ENCODE measurements at places on chromosomes 5 and 9.

GRCh38 chr9:132931178-132931735 lies 13.2 kb downstream of the TSC1 start:
- no peak for DNase-seq

- DNase-seq = no peak
Observed at GRCh38 chr5:116372931-116373597, 201.6 kb downstream of the SEMA6A start.

- DNase-seq = no peak
Observed at GRCh38 chr9:130185490-130186031, 13.4 kb downstream of the NCS1 start.

GRCh38 chr9:99820685-99821395 lies 845 bp upstream of the NR4A3 start:
- DNase-seq = peak; percentile 84

- no peak for DNase-seq
Observed at GRCh38 chr9:98977246-98977714, 33.6 kb downstream of the COL15A1 start.

DNA sequence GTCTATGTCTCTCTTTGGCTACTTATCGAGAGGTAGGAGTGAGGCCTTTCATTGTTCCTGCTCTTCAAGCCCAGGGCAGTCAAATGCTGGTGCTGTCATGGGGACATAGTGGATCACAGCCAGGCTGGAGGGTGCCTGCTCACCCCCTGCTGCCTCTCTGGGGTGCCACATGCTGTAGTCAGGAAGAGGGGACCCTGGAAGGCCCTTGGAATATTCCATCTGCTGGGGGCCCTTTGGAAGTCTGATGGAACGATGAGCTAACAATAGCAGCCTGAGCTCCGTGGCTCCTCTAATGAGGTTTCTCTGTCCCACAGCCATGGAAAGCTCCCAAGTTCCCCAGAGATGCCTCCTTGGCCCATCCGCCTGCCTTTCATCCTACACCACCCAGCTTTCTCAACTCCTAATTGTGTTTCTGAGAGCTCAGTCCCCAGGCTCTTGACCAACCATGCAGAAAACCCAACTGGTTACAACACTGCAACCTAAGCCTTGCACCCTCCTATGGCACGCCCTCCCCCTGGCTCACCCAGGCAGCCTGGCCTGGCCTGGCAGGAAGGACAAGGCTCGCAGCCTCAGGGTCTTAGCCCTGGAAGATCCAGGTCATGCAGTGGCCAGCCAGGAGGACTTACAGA lies 91.7 kb downstream of the NRG2 start:
- no peak for DNase-seq

DNA sequence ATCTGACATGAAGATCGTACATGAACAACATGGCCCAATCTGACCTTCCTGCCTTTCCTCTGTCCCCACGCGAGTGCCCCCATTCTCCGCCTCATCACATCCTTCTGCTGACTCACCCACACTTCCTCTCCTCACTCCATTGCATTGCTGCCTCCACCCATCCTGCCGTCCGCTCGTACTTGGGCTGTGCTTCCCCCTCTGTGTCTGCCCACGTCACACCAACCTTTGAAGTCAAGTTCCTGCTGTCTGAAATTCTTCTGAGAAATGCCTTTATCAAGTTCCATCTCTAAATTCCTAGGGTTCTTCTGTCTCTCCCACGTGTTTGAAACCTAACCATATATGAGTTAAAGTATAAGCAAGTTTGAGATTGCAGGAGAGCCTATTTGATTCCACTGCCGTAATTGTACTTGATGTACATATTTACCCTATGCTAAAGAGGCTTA lies 18.0 kb upstream of the STARD4 start:
- no peak for DNase-seq

GRCh38 chr9:76358628-76359280 lies 35.5 kb downstream of the RFK start:
- no peak for DNase-seq

GRCh38 chr5:17317473-17317872 lies 100.0 kb downstream of the BASP1 start:
- no peak for DNase-seq

DNA sequence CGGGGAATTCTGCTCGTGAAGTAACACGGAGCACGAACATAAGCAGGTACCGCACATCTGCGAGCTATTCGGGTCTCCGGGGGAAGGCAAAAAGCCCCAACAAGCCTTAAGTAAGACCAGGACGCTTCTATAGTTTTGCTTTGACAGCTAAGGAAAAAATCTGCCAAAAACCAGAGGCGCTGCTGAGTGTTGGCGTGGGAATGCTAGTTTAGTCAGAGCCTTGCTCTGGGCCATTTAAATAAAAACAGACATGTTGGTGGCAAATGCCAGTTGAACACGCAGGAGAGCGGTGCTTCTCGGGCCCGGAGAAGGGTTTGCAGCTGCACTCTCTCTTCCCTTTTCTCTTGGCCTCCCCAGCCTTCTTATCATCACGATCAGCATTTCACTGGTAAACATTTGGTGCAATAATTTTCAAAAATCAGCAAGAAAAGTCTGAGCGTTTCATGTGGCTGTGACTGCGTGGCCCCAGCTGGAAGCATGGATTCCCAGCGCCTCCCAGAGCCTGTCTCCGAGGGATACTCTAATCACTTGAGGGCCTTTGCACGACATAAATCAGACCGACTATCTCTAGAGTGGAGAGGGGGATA lies 6.4 kb upstream of the NOTCH1 start:
- DNase-seq = no peak

GRCh38 chr9:76603448-76603895 lies 144.5 kb downstream of the GCNT1 start:
- DNase-seq = peak; percentile 55

- DNase-seq = no peak
Observed at GRCh38 chr9:78386348-78386747, 89.4 kb downstream of the PSAT1 start.

DNA sequence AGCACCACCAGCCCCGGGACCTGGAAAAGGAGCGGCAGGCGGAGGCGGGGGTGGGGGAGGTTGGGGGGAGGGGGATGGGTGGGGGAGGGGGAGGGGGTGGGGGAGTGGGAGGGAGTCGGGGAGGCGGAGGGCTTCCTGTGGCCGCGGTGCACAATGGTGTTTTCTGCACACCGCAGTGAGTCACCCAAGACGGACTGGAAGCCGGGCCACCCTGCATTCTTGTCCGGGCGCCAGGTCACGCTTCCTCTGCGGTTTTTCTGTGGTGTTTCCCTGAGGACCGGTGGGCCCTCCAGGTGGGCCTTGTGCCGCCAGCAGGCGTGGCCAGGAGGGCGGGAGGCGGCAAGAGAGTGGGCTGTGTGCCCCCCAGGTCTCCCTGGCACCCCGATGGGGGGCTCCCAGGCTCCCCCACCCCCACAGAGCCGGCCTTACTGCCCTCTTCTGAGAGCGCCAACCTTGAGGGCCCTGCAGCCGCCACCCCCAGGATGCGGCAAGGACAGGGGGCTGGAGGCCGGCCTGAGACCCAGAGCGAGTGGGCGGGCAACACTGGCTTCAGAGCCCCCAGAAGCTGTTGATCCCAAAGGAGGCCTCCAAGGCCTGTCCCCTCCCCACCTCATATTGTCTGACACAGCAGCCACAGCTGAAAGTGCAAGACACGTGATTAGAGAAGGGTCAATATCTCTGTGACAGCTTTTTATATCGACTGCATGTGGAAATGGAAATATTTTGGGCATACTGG lies 11.1 kb downstream of the EXD3 start:
- DNase-seq = no peak

GRCh38 chr5:160451281-160451680 lies 29.6 kb downstream of the PTTG1 start:
- no peak for DNase-seq

DNA sequence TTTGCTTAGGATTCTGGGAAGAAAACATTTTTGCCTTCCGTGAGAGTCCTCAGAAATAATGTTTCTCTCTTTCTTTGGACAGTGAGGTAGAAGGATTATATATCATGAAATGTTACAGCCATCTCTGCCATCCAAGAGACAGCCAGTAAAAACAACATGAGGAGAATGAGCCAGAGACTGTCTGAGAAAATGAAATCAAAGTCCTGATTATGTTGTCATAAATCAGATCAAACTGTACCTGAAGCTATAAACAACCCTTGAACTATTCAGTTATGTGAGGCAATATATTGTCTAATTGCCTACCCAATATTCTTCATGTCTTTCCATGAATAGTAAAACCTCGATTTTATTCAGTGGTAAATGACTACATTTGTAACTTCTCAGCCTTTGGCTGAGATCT lies 9.2 kb upstream of the HTR4 start:
- DNase-seq = no peak

DNA sequence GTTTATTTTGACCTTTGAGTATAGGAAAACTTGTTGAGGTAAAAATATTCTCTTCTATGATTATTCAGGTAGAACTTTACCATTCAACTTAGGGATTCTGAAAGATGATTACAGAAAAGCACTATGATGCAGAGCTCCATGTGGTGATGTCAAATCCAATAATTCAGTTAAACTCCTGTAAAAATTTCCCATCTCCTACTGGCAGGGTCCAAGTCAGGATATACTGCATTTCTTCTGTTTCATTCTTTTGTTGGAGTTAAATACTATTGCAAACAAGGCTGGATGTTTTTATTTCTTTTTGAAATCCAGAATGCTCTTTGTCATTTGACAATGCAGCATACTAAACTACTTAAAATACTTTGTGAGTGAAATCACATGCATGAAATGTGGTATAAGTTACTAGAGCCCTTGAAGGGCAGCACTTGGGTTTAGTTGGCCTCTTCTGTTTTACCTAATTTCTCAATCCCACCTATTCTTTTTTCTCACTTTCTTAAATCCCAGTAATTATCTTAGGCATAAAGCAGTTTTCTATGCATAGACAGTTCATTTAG lies 204.5 kb downstream of the FBXL7 start:
- no peak for DNase-seq

DNA sequence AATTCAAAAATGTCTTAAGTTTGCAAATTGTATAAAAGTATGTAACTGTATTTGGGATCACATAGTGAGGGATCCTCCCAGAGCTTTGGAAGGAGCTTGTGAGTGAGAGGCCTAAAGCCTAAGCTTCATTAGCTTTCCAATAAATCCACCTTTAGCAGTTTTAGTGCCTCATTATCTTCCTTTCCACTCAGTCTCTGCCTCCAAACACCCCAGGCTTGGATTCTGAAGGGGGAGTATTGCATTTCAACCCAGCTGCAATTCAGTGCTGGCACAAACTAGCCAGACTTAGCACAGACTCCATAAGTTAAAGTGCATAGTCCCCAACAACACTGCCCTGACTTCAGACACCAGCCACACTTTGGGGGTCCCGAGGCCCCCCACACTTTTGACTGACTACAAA lies 113.5 kb downstream of the SMARCA2 start:
- no peak for DNase-seq

DNA sequence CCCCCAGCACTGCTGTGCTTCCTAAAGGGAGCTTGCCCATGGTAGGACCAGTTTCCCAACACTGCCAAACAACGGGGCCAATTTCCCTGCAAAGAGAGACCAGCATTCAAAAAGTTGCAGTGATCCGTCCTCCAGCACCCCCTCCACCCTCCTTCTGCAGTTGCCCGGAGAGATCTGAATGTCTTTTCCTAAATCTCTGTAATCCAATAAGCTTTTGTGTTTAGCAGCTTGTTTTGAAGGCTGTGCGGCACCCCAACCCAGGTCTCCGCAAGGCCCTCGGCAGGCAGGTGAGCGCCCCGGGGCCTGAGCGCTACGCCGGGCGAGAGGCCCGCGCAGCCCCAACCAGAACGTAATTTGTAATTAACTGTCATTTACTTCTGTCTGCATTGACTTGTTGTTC lies 366.9 kb upstream of the IRX2 start:
- no peak for DNase-seq

- DNase-seq = peak; percentile 59
Observed at GRCh38 chr9:124330011-124330697, 72.4 kb downstream of the NEK6 start.

GRCh38 chr9:127193483-127193882 lies 71.0 kb upstream of the ANGPTL2 start:
- DNase-seq = no peak

- DNase-seq = no peak
Observed at GRCh38 chr9:116935149-116935897, 248.2 kb downstream of the TRIM32 start.

- DNase-seq = peak; percentile 14
Observed at GRCh38 chr5:154191467-154192261, 1.1 kb downstream of the GALNT10 start.

GRCh38 chr5:98318386-98318785 lies 455.1 kb upstream of the RGMB start:
- DNase-seq = peak; percentile 41

- peak; percentile 3 for DNase-seq
Observed at GRCh38 chr5:167261309-167262100, 1029.9 kb upstream of the WWC1 start.

- DNase-seq = no peak
Observed at GRCh38 chr5:53671447-53671846, 111.0 kb downstream of the NDUFS4 start.

- peak; percentile 94 for DNase-seq
Observed at GRCh38 chr9:108473209-108474112, 382.3 kb downstream of the ACTL7B start.

DNA sequence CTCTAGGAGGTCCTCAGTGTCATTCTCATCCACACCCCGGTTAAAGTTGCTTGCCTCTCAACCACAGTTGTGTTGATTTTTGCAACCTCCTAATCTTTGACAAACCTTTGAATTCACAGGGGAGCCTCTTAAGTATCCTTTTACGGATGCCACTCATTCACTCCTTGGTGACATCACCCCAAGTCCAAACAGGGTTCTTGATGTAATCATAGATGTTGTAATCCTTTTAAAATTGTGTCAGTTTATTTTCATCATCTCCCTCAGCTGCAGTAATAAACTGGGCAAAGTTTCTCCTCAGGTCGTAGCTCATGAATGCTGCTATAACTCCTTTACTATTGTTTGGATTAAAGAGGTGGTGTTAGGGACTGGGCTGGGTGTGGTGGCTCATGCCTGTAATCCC lies 637.2 kb upstream of the NUDT12 start:
- peak; percentile 11 for DNase-seq

DNA sequence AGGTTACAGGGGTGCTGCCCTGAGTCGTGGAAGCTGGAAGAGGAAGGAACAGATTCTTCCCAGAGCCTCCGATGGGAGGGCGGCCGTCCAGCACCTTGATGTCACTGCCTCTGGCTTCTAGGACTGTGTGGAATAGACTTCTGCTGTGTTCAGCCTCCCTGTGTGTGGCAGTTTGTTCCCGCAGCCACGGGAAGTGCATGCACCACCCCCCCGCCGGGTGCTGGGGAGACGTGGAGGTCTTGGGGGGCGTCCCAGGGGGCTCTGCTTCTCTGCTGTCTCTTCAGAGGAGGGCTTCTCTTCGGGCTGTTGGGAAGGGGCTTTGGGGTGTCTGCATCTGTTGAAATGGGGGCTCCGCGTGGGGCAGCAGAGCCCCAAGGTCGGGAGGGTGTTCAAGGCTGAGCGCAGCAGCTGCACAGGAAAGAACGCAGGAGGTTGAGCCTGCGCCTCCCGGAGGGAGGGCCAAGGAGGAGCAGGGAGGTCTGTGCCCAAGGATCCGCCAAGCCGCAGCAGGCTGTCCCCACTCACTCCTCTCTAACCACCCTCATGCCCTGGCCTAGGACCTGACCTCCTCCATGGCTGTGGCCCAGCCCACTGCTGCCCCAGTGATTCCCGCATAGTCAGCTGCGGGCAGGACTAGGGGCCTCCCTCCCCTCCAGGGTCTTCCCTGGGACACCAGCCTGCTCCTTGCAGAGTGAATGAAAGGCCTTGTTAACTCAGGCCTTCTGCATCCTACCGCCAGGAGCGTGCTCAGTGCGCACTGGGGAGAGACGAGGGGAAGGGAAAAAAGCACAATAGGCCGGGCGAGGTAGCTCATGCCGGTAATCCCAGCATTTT lies 45.0 kb downstream of the ROPN1L start:
- DNase-seq = no peak

GRCh38 chr9:21085005-21085404 lies 7.3 kb upstream of the IFNB1 start:
- DNase-seq = no peak

All from NCI-H69 (cell line).